Activated CD8-positive, alpha-beta memory T cell treated with anti-CD3 and anti-CD28 coated beads for 1 hour (primary cell): ENCODE measurements at places on chromosomes 3 and 15.

DNA sequence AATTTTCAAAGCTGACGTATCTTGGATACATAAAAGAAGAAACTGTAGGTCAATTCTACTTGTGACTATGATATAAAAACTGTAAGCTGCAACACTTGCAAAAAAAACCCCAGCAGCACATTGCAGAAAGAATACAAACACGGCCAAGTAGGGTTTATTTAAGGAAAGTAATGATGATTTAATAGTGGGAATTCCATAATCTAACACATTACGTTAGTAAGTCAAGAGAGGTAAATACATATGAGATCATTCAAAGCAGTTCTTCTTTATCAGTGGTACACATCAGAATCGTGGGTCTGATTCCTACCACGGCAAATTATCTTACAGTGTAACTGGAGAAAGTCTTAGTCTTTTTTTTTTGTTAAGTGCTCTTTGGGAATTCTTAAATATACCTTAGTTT is 292.4 kb upstream of the WNT5A start:
- no peak for DNase-seq

DNA sequence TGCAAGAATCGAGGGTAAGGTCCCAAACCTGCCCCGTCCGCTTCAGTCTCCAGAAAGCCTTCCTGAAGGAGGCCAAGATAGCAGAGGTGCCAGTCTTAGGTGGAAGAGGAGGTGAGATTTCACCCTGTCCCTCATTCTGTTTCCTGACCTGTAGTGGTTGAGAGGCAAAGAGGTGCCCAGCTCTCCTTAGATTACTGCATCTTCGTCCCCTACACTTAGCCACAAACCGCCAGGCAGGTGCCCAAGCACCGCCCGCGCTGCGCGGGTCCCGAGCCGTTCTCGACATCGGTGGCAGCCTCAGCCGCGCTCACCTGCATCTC is 23.8 kb upstream of the POLG start:
- no peak for DNase-seq

DNA sequence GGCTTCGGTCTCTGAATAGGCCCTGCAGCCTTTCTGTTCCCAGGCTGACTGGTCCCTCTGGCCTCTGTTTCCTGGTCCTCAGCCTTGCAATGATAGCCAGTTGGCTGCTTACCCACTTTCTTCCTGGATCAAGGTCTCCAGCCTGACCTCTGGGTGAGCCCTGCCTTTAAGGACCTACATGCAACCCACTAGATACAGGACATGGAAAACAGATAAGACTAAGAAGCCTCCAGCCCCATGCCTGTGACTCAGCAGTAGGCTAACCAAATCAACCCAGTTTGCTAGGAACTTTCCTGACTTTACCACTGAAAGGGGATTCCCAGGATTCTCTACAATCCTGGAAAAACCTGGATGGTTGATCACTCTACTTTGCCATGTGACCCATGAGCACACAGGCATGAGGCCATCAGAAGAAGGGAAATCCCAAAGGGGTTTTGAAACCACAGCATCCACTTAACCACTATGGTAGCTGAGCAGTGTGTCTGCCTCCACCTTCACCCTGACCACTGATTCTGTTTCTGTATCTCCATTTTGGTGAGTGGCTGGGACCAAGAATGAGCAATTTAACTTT is 188.1 kb downstream of the CHST2 start:
- no peak for DNase-seq

GRCh38 chr15:66095871-66096687 is 157.5 kb downstream of the MEGF11 start:
- no peak for DNase-seq

- no peak for DNase-seq
Measured at GRCh38 chr3:143795874-143796273, 52.4 kb downstream of the SLC9A9 start.

DNA sequence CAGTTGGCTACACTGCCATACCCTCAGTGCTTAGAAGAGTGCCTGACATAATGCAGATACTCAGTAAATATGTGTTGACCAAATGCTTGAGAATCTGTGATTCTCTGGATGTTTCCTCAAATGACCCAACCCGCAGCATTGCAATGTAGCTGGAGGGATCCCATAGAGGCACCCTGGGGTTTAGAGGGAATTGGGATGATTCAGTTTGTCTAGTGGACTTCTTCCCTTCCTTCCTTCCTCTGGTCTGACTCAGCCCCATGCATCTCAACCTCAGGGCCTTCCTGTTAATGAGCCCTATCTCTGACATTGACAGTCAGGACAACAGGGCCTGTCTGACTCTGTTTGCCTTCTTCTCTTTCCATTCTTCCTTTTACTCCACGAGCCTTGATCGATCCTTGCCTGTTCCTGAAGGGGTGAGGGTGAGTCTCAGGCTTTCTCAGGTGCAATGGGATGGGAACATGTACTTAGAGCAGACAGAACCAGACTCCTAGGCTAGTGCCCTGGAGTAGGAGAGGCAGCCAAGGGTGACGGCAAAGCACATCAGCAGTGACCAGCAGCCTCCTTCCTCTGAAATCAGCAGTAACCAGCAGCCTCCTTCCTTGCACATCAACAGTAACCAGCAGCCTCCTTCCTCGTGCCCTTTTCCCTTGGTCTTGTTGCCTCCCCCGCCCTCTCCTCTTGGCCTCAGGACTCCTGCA is 78.2 kb downstream of the DGKG start:
- no peak for DNase-seq

DNA sequence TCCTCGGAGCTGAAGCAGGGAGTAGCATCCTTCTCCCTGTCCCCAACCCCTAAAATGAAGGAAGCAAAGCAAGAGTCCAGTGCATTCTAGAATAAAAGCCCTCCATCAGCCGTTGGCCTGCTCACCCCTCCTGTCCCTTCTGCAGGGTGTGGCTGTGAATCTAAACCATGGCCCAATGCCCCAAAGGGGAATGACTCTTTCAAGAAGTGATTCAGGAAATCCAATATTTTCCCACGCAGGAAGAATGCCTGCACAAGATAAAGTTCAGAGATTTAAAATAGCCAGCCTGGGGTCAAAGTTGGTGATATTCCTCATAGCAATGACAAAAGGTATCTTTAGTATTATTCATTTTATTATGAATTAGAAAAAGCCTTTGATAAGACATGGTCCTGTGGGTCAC is 38.5 kb downstream of the SLCO2A1 start:
- no peak for DNase-seq

GRCh38 chr3:186235554-186235953 is 126.5 kb downstream of the DGKG start:
- DNase-seq: no peak

- DNase-seq: no peak
Measured at GRCh38 chr3:172312001-172312400, 136.3 kb downstream of the GHSR start.

DNA sequence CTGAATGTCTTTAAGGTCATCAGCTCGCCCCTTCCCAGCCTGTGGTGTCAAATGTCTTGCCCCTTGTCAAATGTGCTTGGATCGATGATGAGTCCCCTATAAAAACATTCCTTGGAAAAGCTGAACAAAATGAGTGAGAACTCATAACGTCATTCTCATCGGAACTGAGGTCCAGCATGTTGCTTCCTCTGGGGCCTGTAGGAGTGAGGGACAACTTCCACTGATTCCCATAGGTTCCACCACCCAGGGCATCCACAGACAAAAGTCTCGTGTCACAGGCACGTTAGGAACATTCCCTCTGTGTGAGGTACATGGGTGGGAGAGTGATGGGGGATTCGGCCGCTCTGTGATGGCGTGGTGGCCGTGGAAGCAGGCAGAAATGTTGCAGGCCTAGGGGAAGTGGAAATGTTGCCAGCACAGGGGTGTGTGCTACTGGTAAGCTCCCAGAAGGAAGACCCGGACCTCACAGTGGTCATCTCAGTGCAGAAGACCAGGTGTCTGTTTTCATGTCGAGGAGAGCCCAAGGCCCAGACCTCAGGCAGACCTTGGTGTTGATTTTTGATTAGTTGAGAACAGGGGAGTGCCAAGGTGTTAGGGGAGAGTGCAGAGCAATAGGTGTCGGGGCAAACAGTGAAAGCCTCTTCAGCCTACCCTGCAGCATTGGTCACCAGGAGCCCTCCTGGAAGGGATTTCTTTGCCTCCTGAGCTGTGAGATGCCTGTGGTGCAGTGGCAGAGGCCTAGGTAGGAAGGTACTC is 96.8 kb downstream of the SNRPN start:
- no peak for DNase-seq

GRCh38 chr3:129837065-129837642 is 56.4 kb downstream of the TMCC1 start:
- no peak for DNase-seq

DNA sequence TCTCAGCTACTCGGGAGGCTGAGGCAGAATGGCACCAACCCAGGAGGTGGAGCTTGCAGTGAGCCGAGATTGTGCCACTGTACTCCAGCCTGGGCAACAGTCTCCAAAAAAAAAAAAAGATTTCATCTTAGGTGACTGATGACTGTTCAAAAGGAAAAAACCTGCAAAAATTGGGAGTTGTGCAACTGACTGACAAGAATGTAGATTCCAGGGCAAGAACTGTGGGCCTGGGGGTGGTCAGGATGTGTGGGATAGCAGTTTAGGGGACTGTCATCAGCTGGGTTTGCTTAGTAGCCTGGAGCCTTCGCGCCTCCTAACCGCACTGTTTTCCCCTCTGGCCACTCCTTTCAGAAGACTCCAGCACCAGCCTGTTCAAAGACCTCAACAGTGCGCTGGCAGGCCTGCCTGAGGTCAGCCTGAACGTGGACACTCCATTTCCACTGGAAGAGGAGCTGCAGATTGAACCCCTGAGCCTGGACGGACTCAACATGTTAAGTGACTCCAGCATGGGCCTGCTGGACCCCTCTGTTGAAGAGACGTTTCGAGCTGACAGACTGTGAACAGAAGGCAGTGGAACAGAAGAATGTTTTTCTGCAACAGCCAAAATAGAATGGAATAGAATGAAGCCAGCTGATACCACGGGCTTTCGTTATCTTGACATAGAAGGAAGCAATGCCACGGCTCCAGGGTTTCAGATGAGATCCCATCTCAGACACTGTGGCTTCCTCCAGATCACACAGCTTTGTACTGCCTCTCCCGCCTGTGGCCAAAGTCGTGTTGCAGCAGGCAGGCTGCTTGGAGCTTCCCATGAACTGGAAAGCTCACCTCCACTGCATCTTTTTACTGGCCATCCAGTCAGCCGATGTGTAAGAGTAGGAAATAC is 75.3 kb upstream of the BLM start:
- DNase-seq: no peak

DNA sequence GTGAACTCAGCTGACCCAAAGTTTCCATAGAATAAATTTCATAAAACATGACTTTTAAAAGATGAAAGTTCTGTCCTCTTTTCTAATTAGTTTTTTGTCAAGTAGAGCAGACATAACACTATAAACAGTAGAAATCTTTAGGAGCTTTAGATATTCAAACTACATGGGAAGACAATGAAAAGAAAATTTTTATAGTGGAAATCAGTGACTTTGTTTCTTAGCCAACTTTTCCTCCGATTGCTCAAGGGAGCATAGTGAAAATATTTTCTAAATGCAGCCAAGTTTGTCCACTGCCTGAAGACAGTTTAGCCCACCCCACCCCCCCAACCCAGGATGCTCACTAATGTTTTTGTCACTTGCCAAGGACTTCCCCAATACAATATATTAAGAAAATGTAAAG is 114.9 kb downstream of the PLD1 start:
- DNase-seq: no peak

GRCh38 chr3:100798012-100798411 is 88.7 kb downstream of the TFG start:
- no peak for DNase-seq

DNA sequence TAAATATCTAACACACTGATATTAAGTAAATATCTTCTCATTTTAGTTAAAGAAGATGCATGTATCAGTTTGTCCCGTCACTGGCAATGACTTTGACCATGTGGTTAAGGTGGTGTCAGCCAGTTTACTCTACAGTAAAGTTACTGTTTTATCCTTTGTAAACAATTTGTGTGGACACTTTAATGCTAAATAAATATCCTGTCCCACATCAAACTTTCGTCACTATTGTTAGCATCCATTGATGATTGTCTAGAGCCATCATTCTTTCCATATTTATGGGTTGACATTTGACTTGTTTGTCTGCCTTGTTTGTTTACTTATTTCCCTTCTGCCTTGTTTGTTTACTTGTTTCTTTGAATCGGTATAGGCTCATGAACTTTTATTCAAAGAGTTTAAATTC is 11.0 kb upstream of the GPD1L start:
- no peak for DNase-seq

- no peak for DNase-seq
Measured at GRCh38 chr3:69484507-69485393, 98.9 kb upstream of the FRMD4B start.

GRCh38 chr3:78873641-78874040 is 894.2 kb downstream of the ROBO1 start:
- no peak for DNase-seq

- no peak for DNase-seq
Measured at GRCh38 chr15:38843051-38843501, 278.5 kb upstream of the RASGRP1 start.

DNA sequence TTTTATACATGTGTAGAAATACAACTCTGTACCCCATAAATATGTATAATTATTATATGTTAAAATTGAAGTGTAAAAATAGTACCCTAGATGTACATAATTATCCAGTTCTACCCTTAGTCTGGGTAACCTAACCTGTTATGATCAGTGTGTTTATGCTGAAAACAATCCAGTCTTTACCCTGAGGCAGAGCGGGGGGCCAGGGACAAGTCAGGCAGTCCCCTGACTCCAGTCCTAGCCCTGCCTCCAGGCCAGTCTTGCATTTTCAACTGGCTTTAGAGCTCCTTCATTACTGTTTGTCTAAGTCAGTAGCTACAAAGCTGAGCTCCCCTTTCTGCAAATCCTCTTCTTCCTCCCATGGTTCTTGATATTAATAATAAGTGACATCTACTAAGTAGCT is 3.1 kb downstream of the MESD start:
- no peak for DNase-seq

DNA sequence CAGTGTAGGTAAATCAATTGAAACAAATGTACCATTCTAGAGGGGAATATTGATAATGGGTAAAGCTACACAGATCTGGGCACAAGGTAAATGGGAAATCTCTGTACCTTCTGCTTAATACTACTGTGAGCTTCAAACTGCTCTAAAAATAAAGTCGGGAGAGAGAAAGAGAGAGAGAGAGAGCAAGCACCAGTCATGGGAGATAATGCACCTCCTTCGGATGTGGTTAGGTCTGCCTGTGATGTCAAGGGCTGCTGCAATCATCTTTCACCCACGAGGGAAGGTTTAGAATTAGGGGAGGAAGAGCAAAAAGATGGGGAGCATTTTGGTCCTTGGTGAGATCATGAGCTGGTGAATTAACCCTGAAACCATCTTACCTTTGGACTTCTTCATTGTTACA is 219.1 kb downstream of the ZNF385D start:
- DNase-seq: no peak

GRCh38 chr3:122691195-122691594 is 10.6 kb downstream of the PARP14 start:
- no peak for DNase-seq

DNA sequence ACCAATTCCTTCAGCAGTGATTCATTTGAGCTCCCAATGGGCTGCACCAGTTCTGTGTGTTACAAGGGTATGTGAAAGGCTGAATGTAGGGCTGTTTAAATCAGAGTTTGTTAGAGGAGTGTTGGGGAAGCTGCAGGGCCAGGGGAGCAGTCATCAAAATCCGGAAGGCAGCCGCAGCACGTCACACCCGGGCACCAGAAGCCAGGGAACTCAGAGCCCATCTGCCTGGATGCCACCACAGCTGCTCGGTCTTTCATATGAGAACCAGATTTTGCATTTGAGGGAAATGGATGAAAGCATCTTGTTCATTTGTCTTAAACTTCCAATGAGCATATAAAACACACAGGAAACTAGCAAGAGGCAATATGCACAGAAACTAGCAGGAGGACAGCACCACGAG is 24.2 kb upstream of the NEO1 start:
- DNase-seq: no peak

GRCh38 chr15:73593304-73594074 is 39.7 kb downstream of the NPTN start:
- DNase-seq: no peak
